AG20443 (cell line): ENCODE measurements at places on chromosomes 2 and 18.

GRCh38 chr2:36650031-36650829, 46.3 kb upstream of the VIT start:
- DNase-seq: peak; percentile 73

DNA sequence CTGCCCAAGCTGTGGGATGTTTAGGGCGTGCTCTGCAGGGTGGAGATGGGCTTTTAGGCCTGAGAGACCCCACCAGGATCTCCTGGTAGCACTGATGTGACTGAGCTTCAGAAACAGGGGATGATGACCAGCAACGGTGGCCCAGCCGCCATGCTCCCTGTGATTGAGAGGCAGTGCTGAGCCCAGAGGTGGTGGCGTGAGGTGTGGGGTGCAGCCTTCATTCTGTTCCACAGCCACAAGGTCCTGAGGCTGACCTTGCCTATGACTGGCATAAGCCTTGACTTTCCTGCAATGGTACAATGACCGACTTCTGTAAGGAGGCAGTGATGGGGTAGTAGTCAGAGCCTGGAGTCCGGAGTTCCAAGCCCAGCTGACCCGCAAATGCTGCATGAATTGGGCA, 263.3 kb downstream of the TSN start:
- DNase-seq: no peak

- no peak for DNase-seq
Measured at GRCh38 chr2:100660851-100661584, 98.2 kb downstream of the PDCL3 start.

GRCh38 chr18:2402084-2402483, 169.2 kb downstream of the METTL4 start:
- DNase-seq: no peak

DNA sequence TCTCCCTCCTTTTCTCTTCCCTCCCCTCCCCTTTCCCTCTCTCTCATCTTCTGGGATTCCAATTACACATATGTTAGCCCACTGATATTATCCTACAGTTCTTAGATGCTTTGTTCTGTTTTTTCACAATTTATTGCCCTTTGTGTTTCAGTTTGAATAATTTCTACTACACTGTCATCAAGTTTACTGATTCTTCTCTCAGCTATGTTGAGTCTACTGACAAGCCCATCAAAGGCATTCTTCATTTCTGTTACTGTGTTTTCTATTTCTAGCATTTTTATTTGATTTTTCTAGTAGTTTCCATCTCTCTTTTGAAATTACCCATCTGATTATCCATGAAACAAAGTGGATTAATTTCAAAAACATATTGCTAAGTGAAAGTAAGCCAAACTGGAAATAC, 219.6 kb downstream of the TNS1 start:
- no peak for DNase-seq

- no peak for DNase-seq
Measured at GRCh38 chr2:206688990-206689389, 29.2 kb downstream of the DYTN start.

DNA sequence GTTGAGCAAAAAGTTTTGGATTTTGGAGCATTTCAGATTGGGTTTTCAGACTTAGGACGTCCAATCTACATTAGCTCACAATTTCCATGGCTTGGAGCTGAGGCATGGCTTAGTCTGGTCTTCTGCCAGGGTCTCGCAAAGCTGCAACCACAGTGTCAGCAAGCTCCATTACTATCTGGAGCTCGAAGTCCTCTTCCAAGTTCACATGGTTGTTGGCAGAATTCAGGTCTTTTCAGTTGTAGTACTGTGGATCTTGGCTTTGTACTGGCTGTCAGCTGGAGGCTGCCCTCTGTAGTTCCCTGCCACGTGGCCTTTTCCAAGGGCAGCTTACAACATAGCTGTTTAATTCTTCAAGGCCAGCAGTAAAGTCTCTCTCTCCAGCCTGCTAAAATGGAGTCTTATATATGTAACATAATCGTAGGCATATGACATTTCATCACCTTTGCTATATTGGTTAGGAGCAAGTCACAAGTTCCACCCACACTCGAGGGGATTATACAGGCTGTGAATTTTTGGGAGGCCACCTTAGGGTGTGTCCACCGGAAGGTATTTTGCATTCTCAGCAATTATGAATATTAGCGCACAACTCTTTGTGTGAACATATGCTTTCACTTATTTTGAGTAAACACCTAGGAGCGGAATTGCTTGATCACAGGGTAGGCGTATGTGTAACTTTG, 41.5 kb upstream of the EPC2 start:
- no peak for DNase-seq

GRCh38 chr2:170148161-170148560, 29.8 kb upstream of the MYO3B start:
- DNase-seq: no peak

DNA sequence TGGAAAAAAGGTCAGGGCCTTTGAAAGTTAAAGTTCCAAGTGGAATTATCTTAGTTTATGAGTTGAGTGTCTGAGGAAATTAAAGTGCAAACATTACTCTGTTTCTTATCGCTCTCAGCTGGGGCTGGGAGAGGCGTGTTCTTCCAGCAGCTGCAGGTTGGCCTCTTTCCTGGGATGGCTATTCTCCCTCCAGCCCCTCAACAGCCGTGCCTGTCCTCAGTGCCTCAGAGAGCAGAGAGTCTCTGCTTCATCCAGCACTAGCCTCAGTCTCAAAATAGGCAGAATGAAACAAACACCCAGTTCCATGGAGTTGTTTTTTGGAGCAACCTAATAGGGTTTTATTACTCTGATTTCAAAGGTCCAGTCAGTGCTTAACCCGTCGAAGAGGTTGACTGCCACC, 298.1 kb downstream of the GALR1 start:
- DNase-seq: no peak

GRCh38 chr2:16869711-16870110, 204.1 kb upstream of the CYRIA start:
- no peak for DNase-seq

DNA sequence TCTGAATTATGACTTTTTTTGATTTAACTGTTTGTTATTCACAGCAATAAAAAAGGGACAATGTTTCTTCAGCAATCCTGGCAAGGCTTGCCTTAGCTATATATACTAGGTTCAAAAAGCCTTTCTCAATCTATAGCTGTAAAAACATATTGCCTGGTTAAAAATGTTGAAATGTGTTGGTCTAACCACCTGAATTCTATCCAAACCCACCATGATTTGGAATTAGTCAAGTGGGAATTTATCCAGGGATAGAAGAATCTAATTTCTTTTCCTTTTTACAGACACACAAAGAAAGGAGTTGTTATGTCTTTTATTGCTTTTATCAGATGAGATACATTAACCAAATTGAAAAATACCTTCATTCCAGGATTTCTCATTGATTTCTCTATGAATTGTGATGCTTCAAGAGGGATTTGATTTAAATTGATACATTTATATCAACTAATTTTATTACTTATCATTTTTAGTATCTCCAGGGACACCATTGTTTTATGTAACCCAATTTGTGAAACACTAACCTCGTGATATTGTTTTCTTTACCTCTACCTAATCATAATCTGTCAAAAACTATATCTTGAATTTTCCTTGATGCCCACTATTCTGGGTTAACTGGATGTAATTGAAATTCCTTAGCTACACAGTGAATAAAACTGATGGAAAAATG, 88.1 kb downstream of the LRP1B start:
- no peak for DNase-seq

GRCh38 chr2:190685333-190685732, 36.5 kb downstream of the NAB1 start:
- DNase-seq: no peak

- no peak for DNase-seq
Measured at GRCh38 chr2:120037995-120038541, 25.2 kb downstream of the EPB41L5 start.

DNA sequence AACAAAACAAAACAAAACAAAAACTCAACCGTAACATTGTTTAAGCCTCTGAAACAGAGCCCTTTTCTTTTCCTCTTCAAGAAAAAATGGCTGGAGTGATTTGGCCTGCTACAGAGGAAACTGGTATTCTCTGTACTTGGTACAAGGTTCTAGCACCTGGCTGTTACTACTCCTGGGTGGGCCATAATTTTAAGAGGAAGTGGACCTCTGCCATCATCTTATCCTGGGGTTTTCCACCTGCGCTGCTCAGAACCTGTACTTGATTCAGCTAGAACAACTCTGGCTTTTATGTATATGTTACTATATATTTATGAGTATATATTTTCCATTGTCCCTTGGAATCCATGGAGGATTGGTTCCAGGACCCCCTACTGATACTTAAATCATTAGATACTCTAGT, 22.5 kb downstream of the SRSF7 start:
- DNase-seq: no peak

GRCh38 chr18:57843386-57843785, 40.3 kb upstream of the ATP8B1 start:
- DNase-seq: no peak

GRCh38 chr18:13051159-13051558, 60.0 kb downstream of the CEP192 start:
- no peak for DNase-seq

DNA sequence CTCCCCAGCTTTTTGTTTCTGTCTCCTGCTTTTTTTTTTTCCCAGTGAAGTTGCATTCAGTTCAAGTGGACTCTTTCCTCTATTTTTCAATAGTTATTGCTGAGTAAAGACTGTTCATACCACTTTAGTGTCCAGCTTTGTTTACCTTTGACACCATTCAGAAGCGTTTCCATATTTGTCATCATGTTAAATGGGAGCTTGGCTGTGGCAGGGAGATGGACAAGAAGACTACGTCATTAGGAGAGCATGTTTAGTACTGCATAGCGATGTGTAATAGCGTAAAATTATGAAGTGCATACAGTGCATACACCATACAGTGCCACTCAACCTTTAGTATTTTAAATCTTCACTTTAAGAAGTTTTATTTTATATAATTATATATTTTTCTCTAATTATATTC, 655.9 kb downstream of the DCC start:
- DNase-seq: no peak

DNA sequence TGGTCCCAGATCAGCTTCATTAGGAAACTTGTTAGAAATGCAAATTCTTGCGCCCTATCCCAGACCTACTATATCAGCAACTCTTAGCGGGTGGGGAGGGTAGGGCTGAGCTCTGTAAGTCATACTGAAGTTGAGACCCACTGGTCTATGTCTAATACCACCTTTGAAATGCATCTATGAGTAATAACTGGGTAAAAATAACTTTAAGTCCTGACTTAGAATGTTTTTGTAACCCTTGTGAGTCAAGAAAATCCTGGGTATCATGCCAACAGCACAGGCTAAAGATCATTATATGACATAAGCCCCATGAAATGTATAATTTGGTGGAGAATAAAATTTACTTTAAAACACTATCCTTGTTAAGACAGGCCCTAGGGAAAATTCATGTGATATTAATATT, 41.4 kb downstream of the PRKD3 start:
- peak; percentile 65 for DNase-seq

DNA sequence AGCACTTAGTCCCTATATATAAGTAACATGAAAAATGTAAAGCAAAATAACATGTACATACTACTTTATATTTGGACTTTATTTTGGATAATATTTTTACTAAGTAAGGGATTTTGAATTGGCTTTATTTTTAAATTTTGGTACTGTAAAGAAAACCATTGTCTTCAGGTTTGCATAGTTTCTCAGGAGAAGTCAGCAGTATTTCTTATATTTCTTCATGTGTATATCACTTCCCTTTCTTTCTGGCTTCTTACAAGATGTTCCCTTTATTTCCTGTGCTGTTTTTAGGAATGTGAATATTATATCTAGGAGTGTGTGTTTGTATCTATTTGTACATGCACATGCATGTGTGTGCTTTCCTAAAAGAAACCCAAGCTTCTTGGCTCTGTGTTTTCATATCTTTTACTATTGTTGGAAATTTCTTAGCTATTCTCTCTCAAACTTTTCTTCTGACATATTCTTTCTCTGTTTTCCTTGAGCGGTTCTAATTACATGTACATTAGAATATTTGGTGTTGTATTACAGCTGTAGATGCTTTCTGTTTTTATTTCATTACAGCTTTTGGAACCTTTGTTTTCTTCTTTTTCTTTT, 1549.7 kb upstream of the ACVR2A start:
- no peak for DNase-seq

DNA sequence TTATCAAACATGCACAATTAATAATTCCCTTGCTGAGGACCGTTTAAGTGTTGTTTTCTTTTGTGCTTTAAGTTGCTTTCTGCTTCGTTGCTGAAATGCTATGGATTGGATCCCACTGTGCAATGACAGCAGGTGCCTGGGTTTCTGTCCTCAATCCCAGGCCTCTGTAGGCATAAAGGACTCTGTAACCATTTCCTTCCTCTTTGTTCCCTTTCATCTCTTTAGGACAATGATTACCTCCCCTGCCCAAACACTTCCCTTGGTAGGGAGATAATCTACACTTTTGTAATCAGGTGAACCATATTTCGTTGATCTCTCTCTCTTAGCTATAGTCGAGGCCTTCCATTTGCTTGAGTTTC, 58.6 kb upstream of the LYPD6B start:
- no peak for DNase-seq
